ENCODE measurements at places on chromosomes 7 and 10.

DNA sequence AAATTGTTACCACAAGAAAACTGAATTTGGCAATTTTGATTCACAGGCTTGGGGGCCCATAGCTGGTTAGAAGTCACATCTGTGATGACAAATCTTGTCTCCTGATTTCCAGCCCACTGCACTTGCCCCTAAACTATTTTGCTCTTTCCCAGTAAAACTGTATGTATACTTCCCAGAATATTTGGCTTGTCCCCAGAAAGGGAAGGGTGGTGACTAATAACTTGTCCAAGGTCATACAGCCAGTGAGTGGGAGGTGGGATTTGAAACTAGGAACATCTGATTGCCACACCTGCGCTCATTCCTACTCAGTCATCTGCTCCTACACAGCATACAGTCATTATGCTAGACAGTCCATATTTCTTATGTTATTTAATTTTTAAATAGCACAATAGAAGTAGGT, 304.5 kb downstream of the SDHAF3 start:
- no peak for DNase-seq

GRCh38 chr7:142587578-142588191, 161.6 kb upstream of the PRSS1 start:
- DNase-seq = peak; percentile 79

DNA sequence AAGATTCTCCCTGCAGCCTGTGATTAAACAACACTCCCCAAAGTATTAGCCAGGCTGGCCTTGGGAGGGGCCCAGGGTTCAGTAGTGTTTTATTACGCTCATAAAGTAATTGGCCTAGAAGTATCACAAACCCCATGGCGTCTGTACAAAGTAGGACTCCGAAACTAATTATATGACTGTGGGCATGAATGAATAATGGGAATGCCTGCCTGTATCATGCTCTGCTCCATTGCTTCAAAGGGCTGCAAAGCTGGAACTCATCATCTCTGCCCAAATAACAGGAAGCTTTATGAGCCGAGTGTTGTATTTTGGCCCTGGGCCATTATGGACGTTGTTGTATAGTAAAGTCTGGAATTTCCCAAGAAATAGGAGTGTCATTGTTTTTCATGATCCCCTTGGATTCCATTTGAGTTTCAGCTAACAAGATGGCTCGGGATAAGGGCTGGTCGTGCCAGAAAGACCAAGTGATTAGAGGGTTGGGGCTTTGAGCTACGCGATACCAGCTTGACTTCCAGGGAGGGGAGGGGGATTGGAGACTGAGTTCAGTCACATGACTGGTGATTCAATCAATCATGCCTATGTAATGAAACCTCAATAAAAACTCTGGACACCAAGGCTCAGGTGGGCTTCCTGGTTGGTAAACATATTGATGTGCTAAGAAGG, 65.3 kb upstream of the NPTX2 start:
- no peak for DNase-seq

- peak; percentile 30 for DNase-seq
These were observed 135.8 kb downstream of the PLCE1 start for GRCh38 chr10:94129393-94130130.

DNA sequence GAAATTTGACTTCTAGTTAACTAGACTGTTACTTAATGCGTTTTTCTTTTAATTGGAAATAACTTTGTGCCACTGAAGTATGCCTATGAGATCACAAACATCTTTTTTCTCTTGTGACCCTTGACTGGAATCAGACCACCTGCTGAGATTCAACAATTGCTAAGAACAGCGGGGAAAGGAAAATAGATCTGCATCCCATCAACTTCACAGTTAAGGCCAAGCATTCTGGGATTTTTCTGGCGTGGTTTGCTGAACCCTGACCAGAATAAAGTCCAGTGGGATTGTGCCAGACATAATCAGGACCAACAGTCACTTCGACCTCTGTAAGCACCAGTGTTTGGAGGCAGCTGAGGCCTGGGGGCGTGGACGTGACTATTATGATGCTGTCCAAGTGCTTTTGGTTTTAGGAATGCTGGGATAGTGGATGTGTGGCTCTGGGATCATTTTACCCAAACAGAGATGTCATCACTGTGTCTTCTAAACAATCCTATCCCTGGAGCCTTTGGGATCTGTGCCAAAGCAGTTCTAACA, 373.3 kb upstream of the PRKCQ start:
- no peak for DNase-seq

- no peak for DNase-seq
These were observed 62.6 kb downstream of the ELFN1 start for GRCh38 chr7:1732645-1733044.

GRCh38 chr7:101096957-101097347, 11.7 kb downstream of the TRIM56 start:
- DNase-seq = no peak

GRCh38 chr7:29563590-29564495, at the start of gene PRR15:
PRR15 (plus strand) TSS chr7:29563835; CDS start chr7:29566330, 2,495 bp downstream.
- peak; percentile 12 for DNase-seq

- DNase-seq = peak; percentile 27
These were observed 54.7 kb upstream of the NPTX2 start for GRCh38 chr7:98562381-98562823.

- DNase-seq = no peak
These were observed 138.2 kb downstream of the C10orf105 start for GRCh38 chr10:71581376-71581775.

GRCh38 chr7:51606601-51607154, 290.1 kb upstream of the COBL start:
- DNase-seq = peak; percentile 38

- DNase-seq = no peak
These were observed 17.1 kb upstream of the GTPBP4 start for GRCh38 chr10:971150-971542.

- DNase-seq = peak; percentile 6
These were observed 185.6 kb upstream of the PRSS58 start for GRCh38 chr7:142443216-142444010.

DNA sequence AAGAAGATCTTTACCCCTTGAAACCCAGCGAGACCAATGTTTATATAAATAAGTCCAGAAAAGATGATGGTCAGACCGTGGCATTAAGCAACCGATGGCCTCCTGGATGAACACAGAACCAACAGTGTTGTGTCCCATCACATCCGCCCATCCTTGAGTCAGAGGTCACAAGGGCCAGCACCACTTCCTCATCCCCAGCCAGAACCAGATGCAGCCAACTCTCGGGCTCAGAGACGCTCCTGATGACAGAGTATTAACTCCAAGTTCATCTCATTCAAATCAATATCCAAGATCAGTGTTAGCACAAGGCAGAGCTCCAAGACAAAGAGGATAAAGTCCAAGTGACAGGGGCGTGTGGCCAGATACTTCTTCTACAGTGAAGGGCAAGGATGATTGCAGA, 63.5 kb downstream of the FAM53B start:
- no peak for DNase-seq

GRCh38 chr10:43440463-43441134, 3.7 kb downstream of the ZNF487 start:
- DNase-seq = no peak

DNA sequence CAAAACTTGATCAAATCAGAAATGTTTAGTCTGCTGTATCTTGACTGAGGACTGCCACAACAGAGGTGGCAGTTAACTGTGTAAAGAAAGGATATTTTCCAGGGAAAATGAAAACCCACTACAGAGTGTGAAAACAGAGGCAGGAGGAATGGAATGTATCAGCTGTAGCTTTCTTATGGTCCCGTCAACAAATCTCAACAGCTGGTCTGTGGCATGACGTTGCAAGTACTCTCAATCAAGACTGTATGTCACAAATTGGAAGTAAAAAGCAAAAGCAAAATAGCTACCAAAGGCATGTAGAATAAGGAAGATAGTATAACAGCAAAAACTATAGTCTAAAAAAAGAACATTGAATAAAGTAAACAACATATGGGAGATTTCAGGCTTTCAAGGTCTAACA, 123.5 kb downstream of the KMT2C start:
- DNase-seq = no peak

DNA sequence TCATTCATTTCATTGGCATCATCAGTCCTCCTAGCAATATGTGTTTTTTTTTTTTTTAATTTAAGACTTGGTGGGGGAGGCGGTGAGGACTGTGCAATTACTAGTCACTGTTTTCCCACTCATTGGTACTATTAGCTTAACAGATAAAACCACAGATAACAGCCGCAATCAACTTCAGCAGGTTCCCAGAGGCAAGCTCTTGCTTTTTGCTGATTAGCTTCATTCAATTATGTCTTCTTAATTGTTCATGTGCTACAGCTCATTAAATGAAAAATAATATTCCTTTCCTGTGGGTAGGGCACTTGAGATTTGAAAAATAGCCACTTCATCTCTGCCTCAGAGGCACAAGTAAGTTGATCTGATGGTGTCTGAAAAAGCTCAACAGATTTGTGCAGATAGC, 215.5 kb downstream of the PCDH15 start:
- DNase-seq = no peak

DNA sequence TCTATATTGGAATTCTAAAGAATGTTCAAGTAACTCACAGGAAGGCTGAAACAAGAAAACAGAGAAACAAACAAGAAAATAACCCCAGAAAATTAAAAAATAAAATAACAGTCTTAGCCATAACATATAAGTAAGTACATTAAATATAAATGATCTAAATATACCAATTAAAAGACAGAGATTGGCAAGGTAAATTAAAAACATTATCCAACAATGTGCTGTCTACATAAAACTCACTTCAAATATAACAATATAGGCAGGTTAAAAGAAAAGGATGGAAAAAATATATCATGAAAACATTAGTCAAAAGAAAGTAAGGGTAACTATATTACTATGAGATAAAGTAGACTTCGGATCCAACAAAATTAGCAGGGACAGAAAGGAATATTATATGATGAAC, 98.1 kb upstream of the NANOS1 start:
- no peak for DNase-seq

DNA sequence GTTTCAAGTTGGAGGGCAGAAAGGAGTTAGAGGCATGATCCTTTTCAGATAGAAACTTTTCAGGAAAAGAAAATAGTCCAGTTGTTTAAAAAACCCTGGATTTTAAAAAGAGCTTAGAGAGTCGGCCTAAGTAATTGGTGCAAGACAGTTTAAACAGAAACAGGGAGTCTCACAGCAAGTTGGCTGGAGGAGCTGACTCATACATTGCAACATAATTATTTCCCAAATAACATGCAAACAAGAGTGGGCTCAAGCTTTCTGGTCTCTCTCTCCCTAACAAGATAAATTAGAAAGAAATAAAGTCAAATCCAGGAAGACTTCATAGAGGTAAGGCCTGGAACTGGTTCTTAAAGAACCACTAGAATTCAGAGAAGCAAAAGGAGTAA, 100.3 kb upstream of the AGBL3 start:
- DNase-seq = peak; percentile 59

- no peak for DNase-seq
These were observed 673.3 kb upstream of the LRRN3 start for GRCh38 chr7:110417611-110418010.

- DNase-seq = peak; percentile 87
These were observed 26.0 kb upstream of the MCU start for GRCh38 chr10:72665925-72666324.

DNA sequence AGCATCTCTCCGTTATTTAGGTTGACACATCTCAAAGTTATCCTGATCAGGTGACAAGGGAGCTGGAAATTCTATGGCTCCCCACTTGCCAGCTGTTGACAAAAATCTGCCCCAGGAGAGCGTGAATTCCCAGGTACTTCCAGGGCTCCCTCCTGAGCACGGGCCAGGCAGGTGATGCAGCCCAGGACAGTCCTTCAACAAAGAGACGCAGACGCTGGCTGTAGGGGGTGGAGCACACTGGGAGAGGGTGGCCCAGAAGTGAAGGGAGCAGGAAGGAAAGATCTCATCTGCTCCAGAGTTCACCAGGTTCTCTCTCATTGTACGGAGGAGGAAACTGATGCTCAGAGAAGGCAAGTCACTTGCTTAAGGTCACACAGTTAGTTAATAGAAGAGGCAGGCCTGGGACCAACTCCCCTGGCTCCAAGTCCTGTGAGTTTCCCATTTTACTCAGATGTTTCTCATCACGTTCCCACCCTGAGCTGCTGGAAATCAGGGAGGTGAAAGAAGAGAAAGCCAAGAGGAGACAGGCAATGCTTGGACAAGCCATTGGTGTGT, 41.0 kb upstream of the CHST3 start:
- no peak for DNase-seq

DNA sequence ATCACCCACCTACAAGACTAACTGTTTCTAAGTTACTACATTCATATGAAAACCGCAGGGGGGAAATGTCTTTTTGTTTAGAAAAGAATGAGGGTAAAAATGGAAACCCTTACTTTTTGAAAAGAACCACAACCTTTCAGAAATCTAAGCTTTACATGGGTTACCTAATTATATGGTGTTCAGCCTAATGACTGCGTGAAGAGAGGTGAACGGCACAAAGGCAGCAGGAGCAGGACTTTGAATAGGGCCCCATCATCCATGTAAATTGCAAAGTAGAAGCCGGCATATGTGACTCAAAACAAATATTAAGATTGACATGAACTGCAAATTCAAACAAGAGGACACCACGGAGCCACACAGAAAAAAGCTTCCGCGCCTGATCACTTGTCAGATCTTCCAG, 25.1 kb downstream of the NEBL start:
- DNase-seq = no peak

DNA sequence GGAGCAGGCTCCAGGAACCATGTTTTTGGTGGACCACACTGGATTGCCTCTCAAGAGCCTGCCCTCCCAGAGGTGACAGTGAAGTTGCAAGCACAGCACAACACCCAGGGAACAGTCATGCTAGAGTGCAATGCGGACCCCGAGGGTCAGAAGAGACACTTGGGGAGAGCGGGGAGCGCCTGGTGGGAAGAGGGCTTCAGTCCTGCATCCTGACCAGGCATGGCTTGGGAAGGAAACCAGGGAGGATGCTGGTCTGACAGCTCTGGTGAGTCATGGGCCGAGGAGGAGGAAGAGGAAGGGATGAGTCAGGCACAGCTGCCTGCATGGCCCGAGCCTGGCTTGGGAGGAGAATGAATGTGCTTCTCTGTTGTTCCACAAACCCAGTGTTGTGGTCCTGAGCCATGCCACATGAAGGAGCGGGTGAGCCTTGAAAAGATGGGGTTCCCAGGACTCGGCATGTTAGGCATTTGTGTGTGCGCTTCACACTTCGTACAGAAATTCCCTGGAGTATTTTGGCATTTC, 29.5 kb upstream of the ANKRD2 start:
- peak; percentile 99 for DNase-seq

GRCh38 chr7:153524070-153524601, 528.1 kb upstream of the DPP6 start:
- DNase-seq = no peak
